ENCODE measurements at places on chromosomes 12 and 14.

DNA sequence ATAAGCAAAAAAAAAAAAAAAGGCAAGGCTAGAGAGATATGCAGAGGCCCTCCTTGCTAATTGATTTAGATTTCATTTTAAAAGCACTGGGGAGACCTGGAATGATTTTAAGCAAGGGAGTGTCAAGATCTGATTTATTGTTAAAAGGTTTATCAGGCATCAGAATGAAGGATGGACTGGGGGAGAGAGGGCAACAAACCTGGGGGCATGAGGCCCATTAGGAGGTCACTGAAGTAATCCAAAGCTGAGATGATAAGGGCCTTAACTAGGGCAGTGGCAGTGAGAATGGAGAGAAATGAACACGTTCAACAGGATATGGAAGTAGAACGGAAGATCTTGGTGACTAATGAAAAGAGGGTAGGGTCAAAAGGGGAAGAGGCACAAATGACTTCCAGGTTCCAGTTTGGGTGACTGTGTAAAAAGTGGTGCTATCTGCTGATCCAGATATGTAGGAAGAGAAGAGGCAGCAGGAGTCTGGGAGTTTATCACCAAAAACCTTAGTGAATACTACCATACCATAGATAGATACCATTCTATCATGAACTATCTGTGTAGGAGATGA lies 24.0 kb downstream of the KITLG start:
- no peak for DNase-seq

GRCh38 chr12:112029301-112029700 lies 16.1 kb downstream of the ERP29 start:
- DNase-seq: no peak

GRCh38 chr12:62891805-62892549 lies 43.0 kb downstream of the PPM1H start:
- DNase-seq: no peak

DNA sequence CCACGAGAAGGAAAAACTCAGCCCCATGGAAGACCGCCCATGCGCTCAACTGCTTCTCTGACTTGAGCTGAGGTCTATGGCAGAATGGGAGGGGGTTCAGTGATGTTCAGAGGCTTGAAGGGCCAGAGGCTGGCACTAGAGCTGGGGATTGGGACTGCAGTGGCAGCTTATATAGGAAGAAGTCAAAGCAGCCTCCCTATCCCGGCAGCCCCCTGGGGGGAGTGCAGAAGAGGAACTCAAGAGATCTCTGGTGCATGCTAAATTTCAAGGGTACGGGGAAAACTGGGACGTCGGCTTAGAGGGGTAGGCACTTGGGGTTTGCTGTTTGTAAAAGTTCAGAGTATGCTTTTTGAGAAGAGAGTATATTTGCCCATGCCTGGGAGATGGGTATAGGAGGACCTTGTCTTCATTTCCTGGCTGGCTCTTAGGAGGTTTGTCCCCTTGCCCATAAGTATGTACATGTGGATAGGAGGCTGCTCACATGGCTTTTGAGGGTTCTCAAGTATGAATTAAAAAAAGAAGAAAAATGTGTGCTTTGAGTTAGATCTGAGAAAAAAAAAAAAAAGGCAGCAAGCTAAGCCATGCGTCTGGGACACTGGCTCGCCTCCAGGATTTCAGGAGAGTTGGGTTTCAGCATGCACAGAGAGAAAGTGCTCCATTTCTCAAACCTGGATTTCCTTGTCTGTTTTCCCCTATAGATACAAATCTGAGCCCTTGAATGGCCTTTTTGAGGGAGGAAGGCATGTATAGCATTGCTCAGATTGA lies 3.2 kb upstream of the MEG3 start:
- no peak for DNase-seq

DNA sequence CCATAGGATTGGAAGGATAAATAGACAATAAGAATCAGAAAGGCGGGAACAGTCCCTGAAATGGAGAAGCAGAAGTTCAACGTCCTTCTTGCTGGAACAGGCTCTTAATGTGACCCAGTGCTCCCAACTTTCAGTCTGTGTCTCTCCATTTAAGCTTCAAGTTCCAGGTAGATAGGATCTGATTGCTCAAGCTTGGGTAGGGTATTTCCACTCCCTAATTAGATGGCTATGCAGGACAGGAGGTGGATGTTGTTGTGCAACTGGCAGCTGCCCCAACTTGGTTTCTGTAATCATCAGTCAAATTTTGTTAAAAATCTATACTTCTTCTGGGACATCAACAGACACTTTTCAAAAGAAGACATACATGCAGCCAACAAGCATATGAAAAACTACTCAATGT lies 266.2 kb downstream of the C12orf75 start:
- DNase-seq: no peak

DNA sequence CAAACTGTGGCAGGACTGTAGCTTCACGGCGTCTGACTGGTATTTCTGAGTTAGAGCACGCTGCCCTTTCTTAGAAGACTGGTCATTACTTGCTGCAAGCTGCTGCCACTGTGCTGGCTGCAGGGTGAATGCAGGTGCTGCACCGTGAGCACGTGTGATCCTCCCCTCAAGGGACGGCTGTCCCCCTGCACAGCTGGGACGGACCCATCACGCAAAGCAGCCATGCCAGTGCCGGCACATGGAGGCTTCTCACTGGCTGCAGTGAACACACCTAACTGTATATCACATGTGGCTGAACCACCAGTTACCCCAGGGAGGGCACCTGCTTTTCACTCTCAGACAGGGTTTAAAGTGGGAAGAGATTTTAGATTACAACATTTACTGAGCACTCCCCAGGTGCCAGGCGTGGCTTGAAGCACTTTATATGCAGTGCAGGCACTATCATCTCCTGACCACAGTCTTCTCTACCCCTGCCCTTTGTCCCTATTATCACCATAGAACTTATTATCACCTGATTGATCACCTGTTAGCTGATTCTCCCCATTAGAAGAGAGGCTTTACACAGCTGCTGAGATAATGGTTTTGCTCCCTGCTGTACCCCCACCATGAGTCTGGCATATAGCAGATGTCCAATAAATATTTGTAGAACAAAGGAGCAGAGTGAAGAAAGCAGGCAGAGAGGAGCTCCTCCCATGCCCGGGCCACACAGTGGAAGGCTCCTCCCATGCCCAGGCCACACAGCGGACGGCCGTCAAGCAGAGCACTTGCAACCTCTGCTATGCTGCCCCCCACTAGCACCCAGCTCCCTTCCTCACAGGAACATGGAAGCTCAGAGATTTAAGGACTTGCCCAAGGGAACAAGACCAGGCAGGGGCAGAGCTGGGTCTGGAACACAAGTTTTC lies 25.9 kb downstream of the SLC25A47 start:
- no peak for DNase-seq

GRCh38 chr12:130672089-130672820 lies 43.8 kb downstream of the RIMBP2 start:
- DNase-seq: no peak

GRCh38 chr12:54700301-54700700 lies 52.1 kb upstream of the DCD start:
- no peak for DNase-seq

GRCh38 chr12:6653342-6653741 lies 6.1 kb upstream of the ACRBP start:
- DNase-seq: no peak

GRCh38 chr14:68632054-68632895 lies 160.6 kb downstream of the ZFP36L1 start:
- DNase-seq: no peak

GRCh38 chr12:128961308-128961902 lies 108.1 kb downstream of the GLT1D1 start:
- no peak for DNase-seq

- DNase-seq: peak; percentile 53
Measured at GRCh38 chr14:23483236-23483854, 13.8 kb downstream of the NGDN start.

DNA sequence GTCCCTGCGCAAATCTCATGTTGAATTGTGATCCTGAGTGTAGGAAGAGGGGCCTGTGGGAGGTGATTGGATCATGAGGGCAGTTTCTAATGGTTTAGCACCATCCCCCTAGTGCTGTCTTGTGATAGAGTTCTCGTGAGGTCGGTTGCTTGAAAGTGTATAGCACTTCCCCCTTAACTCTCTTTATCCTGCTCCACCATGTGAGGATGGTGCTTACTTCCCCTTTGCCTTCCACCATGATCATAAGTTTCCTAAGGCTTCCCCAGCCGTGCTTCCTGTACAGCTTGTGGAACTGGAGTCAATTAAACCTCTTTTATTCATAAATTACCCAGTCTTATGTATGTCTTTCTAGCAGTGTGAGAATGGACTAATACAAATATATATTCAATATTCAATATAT lies 303.7 kb upstream of the SEL1L start:
- no peak for DNase-seq

GRCh38 chr12:65306366-65307168 lies 28.1 kb downstream of the MSRB3 start:
- DNase-seq: no peak

DNA sequence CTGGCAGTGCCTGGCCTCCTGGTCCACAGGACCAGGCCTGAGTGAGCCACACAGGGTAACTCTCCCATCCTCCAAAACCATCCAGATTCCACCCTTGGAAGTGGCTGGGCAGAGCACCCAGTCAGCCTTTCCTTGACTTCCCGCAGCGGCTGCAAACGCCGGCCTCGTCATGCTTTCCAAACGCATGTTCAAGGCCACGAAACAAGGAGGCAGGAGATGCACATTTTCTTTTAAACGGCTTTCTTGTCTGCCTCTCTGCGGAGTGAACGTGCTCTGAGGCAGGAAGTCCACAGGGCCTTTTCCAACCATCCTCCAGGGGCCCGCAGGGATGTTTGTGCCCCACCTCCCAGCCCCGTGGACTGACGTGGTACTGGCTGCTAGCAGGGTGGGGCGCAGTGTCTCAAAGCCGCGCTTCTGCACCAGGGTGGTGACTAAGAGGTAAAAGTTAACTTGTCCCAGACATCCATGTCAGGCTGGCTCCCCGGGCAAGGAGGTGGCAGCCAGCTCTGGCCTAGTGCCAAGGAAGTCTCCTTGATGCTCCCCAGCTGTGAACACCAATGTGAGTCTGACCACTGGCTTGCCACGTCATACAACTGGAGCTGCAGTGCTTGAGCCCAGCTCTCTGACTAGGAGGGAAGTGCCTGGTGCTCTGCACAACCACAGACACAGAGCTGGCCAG lies 45.0 kb downstream of the KCNA5 start:
- DNase-seq: no peak

- DNase-seq: no peak
Measured at GRCh38 chr14:91732859-91733477, 1.1 kb upstream of the CATSPERB start.

- DNase-seq: no peak
Measured at GRCh38 chr12:27096420-27096819, 14.0 kb upstream of the C12orf71 start.

DNA sequence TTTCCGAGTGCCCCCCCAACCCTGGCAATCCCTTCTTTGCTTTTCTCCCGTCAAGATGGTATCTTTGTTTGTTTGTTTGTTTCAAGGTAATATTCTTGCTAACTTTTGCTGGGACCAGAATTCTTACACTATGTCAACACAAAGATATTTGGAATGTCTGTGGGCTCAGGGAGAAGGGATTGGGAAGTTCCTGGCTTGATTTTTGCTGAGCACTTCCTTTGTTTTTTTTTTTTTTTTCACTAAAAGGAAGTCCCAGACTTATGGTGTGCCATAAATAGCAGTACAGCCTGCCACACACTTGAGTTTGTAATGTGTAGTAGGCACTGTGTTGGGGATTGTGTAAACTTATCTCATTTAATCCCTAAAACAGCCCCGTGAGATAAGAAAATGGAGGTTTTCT lies 11.2 kb upstream of the RNU6-7 start:
- DNase-seq: no peak

GRCh38 chr12:54432815-54433164 lies 13.7 kb upstream of the ITGA5 start:
- DNase-seq: no peak

DNA sequence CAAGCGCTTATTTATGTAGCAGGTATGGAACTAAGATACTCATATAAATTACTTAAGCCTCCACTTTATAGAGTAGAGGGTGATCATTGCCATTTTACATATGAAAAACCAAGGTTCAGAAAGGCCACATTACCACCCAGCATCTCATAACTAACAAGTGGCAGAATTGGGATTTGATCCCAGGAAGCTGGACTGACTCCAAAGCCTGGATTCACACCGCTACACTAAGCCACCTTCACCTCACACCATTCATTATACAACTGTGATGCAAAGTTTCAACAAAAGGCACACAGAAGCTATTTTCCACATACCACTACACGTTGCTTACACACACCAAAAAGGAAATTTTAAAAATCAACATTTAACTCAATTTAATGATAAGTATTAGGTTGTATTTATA lies 370.6 kb downstream of the FUT8 start:
- DNase-seq: no peak

DNA sequence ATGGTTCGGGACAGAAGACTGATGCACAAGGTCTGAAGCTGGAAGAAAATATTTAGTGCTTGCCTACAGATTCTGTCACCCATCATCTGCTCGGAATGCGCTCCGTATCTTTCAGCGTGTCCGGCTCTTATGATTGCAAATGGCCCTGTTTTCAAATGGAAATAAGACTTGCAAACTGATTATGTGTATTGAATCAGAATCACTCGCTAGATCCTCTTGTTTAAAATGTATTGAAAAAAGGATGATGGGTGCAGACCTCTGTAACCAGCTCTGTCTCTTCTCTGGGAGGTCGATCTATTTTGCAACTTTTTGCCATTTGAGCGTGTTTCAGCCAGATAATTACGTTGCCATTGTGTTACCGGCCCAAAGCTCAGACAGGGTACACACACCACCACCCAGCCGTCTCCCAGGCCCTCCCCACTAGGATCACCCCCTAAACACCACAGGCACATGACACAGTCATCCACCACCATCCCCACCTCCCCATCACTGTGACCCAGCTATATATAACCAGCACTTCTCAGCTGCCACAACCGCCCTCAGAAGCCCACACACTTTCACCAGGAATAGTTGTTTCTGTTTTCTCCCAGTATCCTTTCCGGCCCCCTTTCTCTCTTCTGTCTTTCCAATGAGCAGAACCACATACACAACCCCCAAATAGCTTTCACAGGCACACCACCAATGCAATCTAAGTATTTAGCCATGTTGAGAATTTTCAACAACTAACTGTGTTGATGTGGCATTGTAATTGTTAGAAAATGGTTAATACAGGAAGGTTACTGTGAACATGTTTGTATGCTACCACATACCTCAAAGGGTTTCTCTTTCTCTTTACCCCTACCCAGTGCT lies 10.7 kb downstream of the NKX2-1 start:
- no peak for DNase-seq
